AG09309 (cell line): ENCODE measurements at places on chromosomes 6 and 20.

DNA sequence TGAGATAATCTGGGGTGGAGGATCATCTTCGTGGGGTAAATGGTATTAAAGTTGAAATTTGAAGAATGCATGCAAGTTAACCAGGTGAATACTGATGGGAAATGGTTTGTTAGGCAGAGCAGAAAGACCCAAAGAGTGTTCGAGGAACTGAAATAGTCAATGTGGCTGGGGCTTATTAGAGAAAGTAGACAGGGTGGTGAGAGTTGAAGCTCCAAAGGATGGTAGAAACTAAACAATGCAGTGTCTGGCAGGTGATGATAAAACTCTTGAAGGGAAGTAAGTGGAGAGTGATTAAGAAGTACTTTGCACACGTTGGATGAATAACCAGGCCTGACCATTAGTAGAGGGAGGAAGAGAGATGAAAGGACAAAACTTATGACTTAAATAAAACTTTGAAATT lies 39.8 kb upstream of the CENPW start:
- DNase-seq = no peak

GRCh38 chr20:288956-289692 lies 1.4 kb downstream of the C20orf96 start:
- DNase-seq = no peak

DNA sequence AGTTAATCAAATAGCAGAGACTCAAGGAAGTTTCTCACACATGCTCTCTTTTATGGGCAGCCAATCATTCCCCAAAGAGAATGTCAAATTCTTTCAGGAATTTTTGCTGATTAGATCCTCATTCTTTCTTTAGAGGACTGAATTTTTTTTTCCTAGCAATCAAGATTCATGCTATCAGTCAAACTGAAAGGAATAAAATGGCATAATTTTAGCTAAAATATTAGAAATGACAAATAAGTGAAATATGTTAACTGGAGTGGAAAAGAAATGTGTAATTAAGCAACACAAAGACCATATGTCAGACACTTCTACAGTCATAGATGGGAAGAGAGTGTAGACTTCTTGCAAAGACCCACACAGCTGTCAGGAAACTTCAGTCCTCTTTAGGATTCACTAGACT lies 242.3 kb upstream of the RNF217 start:
- no peak for DNase-seq

DNA sequence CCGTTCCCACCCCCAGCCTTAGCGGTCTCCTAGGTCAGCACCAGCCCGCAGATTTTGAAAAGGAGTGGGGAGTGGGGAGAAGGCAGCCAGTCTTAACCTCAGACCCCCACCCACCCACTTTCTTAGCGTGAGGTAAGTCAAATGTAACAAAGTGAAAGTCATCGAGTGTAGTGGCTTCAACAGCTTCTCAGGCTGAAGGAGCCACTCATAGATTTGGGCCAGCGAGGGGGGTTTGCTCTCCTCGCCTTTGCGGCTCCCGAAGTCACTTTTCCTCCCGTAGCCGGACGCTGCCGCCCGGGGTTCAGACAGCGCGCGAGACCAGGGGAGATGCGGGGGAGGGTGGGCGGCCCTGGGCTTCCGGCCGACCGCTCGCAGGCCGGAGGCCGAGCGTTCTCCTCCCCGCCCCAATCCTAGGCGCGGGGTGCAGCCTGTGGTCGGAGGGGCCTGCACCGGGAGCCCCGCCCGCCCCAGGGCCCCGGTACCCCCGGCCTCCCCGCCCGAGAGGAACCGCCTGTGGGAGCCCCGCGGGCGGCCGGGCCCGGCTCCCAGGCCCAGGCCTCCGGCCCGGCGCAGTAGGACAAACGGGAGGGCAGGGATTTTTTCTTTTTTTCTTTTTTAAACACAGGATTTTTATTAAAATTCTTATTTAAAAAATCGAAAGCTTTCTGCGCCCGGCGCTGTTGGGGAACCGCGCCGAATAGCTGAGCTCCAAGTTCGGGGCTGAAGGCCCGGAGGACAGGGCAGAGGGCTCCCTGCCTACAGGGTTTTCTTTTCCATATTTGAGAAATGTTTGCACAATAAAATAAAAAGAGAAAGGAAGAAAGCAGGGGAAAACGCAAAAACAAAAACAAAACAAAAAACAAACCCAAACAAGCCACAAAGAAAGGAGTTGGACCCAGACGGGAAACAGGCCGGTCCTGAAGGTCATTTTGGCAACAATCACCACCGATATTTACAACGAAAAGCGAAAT lies 3.2 kb downstream of the NKX2-2 start:
- DNase-seq = no peak
